Activated T-cell treated with anti-CD3 and anti-CD28 coated beads for 1 hour (primary cell): ENCODE measurements at places on chromosomes 2 and 18.
A peak's percentile ranks its signal among the peaks of the same experiment; 100 is the strongest.

GRCh38 chr2:86350751-86351150 is 13.3 kb upstream of the REEP1 start:
- DNase-seq: no peak

- no peak for DNase-seq
These were observed 20.5 kb downstream of the GYPC start for GRCh38 chr2:126676221-126677175.

- DNase-seq: no peak
These were observed 210.8 kb upstream of the THUMPD2 start for GRCh38 chr2:39989888-39990287.

- no peak for DNase-seq
These were observed 194.5 kb downstream of the DNER start for GRCh38 chr2:229519655-229520430.

GRCh38 chr2:233094614-233095013 is 34.5 kb downstream of the INPP5D start:
- DNase-seq: no peak

DNA sequence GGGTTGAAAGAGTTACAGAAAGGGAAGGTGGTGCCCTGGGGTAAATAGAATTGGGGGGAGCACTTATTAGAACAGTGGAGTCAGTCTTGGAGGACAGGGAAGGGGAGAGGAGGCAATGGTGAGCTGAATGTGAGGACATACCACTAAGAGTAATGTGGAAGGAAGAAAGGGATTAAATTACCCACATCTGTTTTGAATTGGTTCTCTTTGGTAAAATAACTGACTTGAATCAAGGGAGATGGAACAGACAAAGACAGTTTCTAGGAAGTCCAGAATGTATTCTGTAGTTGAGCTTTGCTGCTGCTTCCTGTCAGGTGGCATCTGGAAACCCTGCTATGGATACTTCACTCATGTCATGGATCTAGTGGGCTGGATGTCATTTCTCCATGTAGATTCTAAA is 6.7 kb downstream of the SETBP1 start:
- no peak for DNase-seq

- DNase-seq: no peak
These were observed 105.5 kb upstream of the DTNA start for GRCh38 chr18:34604591-34604990.

DNA sequence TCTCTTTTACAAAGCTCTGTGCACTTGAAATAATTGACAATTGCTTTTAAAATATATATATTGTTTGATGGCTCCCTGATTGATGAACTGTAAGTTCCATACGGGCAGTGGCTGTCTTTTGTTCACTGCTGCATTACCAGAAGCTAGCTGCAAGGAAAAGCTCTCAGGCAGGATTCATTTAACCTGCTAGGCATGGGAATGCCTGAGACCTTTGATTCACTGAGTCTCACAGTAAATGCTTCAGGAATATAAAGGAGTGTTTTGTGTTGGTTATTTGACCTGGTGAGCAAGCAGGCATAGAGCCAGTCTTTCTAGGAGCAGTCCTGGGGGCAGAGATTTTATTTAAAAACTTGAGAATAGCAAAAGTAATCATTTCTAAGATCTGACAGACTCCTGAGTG is 193.2 kb upstream of the ITGA4 start:
- DNase-seq: no peak

- DNase-seq: no peak
These were observed 6.6 kb downstream of the NR4A2 start for GRCh38 chr2:156325688-156326525.

DNA sequence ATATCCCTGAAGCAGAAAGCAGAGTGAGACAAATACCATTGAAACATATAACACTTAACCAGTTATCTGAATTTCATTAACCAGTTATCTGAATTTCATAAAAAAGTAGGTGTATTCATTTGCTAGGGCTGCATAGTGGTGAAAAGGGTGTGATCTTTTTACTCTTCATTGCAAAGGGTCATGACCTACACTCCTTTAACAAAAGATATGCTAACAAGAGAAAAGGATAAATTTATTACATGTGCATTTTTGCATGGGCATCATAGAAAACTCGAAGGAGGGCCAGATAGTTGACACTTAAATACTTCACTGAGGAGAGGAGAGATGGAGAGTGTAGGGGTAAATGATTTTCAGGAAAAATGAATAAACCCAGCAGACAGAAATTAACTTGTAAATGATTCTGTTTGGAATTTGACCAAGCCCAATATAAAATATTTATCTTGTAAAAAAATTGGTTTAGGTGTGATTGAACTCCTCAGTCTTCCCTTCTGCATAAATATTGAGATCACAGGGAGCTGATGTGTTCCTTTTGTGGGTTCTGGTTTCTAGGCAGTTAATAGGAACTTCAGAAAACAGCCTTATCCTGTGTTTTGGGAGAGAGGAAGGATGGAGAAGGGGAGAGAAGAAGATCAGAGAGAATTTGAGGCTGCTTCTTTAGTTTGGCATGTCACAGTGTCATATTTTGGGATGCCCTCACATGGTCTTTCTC is 372.5 kb upstream of the SYT4 start:
- no peak for DNase-seq

DNA sequence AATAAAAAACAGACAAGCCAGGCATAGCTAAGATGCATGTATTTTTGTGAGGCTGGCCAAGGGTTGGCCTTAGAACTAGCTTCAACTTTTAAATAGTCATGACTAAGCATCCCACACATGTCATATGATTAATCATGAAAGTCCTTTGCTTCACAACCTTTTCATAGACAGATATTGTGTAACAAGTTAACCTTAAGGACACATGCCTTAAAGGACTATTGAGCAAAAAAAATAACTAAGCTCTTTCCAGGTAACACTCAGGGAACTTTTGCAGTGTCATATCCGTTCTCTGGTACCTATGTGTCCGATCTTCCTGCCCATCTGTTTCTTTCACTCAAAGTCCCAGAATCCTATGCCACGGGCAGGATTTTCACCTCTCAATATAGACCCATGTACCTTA is 498.4 kb downstream of the STK39 start:
- DNase-seq: no peak

GRCh38 chr2:111897924-111898702 is at the start of gene MERTK:
MERTK (plus strand) TSS chr2:111898607; CDS start chr2:111898736, 129 bp downstream.
- peak; percentile 42 for DNase-seq

DNA sequence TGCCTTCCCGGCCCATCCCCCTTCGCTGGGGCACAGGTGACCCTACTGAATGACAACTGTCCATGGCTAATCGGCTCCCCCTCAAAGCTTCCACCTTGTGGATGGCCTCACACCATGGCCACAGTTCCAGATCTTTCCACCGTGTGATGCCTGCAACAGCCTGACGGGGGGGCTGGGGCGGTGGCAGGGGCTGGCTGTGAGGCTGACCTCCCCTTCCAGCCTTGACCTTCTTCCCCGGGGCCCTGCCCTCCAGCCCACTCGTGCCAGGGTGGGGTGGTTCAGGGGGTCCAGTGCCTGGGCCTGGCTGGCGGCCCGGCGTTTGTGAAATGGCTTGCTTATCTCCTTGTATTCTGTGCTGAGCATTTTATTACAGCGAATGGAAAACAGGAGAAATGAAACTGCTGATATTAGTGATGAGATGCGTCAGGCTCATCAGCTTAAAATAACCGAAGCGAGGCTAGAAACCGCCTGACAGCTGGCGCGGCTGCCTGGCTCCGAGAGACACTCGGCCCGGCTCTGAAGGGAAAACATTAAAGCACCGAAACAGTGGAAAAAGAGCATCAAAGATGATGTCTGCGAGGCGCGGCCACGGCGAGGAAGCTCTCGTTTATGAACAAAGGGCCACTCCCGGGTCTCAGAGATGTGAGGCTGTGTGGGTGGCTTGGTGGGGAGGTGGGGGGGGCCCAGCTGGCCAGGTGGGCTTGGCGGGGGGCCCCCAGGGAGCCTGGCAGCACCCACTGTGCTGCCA is 916 bp upstream of the PDCD1 start:
- peak; percentile 54 for DNase-seq

DNA sequence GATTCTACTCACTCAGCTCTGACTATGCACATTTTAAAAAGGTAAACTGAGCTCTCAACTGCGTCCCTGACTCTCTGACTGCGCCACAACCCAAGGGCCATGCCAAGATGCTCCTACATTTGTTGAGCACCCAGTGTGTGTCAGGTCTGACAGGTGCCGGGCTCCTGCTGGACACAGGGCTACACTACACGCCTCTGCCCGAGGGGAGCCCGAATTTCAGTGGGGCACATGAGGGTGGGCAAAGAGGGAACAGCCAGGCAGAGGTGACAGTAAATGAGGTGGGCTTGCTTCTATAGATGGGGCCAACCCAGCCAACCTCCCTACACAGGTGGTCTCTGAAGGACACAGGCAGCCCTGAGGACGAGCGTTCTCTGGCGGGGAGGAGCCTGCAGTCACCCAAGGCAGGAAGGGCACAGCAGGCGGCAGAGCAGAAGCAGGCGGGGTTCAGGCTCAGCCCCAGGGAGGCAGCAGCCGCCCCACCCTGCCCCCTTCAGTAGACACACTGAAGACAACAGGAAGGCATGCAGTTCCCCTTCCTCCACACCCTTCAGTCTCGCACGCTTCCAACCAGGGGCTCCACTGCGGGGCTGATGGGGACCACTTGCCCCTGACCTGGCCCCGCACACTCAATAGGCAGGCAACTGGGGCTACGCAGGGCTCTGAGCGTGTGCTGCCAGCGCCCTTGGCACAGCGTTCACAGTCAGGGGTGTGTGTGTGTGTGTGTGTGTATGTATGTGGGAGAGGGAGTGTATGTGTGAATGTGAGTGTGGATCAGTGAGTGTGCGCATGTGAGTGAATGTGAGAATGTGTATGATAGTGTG is 98.4 kb downstream of the UXS1 start:
- peak; percentile 71 for DNase-seq

DNA sequence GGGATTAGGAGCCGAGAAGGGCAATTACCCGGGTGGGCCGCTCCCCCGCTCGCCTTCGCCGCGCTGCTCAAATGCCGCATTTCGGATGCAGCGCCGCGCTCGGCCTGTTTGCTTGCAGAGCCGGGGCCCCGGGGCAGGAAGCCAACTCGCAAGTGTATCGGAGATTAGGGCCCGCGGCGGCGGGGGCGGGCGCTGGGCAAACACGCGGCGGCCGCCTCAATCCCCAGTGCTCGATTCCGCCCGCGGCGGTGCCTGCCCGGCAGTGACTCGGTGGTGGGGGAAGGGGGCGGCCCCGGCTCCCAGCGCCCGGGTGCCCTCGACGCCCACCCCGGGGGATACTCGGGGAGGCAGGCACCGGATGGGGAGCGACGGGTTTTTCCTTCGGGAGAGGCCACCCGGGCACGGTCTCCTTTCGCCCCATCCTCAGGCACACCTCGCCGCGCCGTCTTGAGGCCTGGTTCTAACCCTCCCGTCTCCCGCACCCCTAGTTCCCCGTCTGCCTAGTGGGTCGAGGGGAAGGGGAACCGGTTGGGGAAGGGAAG is 26.6 kb upstream of the NOTO start:
- peak; percentile 64 for DNase-seq

GRCh38 chr2:121907928-121908327 is 152.5 kb downstream of the TSN start:
- no peak for DNase-seq

- DNase-seq: no peak
These were observed 301.1 kb downstream of the MYCN start for GRCh38 chr2:16241166-16242160.

GRCh38 chr2:15198051-15198450 is 363.1 kb downstream of the NBAS start:
- DNase-seq: no peak

GRCh38 chr2:206990360-206990759 is 51.0 kb downstream of the CPO start:
- no peak for DNase-seq

GRCh38 chr2:46534589-46534988 is 55.2 kb downstream of the TMEM247 start:
- no peak for DNase-seq

DNA sequence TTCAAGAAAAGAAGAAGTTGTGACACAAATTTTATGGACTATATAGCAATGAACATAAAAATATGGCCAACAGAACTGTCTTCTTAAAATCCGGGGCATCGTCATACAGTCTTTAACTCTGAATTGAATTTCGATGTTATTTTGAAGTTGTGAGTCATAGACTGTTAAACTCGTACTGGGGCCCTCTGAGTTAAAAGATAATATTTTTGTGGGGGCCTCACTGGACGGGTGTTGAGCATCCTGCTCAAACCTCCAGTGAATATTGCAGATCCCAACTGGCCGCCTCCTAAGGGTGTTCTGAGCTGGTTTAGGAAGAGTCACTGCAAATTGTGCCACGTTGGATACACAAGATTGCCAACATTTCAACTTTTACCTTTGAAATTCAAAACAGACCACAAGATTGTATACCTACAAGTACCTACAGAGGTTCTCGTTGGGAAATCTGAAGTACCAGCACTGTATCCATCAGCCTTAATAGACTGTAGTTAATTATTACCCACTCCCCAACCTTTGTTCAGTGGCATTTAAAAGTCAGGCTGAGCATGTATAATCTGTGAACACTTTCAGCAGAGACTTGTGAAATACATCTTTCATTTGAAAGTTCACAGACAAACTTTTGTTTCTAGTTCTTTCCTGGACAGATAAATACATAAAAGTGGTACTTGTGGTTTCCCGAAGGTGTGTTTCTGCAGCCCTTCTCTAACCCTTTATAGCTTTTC is 27.8 kb downstream of the KLHL23 start:
- no peak for DNase-seq

DNA sequence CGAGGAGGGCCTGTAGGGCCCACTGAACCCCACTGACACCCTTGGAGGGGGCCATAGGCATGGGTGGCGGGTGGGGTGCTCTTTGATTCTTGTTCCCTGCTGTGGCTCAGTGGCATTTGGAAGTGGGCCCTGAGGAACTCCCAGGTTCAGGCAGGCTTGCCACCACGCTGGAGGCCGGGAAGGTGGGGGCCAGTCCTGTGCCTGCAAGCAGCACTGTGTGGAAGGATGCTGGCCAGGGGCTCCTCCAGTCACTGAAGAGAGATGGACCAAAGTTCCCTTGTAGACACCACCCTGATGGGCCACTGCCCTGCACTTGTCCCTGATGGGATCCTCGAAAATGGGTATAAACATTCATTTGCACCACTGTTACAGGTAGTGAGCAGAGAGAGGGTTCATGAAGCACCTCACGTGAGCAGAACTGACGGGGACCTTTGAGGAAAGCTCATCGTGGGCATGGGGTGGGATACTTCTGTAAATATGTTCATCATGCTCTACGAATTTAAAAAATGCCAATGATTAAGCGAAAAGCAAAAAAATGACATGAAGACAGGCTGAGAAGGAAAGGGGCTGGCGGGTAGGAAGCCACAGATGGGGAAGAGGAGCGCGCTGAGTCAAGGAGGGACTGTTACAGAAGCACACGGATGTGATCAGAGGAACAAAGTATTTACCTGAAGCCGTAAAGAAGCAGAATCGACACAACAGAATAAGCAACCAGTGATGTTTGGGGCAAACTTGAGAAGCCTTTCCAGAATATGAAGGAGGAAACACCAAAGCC is 45.2 kb upstream of the ASB1 start:
- DNase-seq: no peak
